ENCODE measurements at places on chromosomes 2 and 18.

DNA sequence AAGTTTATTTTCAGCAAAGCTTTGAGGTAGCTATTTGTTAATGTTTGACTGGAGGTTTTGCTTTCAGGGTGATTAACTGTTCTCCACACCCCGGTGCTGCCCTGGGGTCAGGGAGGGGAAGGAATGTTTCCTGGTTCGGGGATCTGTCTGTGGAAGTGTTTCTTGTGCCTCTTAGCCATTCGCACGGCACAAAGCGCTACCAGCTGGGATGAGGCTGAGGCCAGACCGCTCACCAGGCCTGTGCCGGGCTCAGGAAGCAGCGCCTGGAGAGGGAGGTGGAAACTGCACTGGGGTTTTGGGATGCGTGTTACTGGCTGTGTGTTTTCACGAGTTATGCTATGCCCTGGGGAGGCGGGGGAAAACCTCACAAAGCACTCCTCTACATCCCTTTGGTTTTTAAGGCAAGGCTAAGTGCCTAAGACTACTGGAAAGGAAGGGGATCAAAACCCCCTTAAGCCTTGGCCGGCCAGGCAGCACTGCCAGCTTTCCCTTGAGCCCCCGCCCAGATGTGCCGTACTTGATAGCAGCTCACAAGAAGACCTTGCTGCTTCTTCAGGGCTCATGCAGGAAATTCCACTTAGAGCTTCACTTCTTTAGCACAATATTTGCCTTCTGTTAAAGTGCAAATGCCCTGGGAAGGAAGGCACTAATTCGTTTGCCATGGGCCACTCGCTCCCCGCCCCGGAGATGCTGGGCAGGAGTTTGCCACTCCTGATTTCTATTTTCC is 65.7 kb upstream of the CNGA3 start:
- DNase-seq: no peak

DNA sequence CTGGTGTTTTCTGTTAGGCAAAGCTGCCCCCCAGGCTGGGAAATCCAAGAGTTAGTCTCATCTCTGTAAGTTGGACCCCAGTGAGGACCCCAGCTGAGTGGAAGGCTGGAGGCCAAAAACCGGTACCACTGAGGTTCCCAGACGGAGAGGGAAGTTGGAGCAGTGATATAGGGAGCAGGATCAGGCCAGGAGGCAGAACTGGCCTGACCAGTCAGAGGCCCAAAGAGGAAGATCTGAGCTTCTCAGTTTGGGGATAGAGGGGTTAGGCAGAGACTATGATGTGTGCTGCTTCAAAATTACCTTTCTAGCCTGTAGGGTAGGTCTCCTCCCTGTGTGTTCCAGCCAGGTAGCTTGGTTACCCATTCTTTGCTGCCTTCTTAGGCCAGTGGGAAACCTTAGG is 4.6 kb upstream of the RNF181 start:
- DNase-seq: no peak

GRCh38 chr2:12032975-12033374 is 286.5 kb downstream of the LPIN1 start:
- no peak for DNase-seq

DNA sequence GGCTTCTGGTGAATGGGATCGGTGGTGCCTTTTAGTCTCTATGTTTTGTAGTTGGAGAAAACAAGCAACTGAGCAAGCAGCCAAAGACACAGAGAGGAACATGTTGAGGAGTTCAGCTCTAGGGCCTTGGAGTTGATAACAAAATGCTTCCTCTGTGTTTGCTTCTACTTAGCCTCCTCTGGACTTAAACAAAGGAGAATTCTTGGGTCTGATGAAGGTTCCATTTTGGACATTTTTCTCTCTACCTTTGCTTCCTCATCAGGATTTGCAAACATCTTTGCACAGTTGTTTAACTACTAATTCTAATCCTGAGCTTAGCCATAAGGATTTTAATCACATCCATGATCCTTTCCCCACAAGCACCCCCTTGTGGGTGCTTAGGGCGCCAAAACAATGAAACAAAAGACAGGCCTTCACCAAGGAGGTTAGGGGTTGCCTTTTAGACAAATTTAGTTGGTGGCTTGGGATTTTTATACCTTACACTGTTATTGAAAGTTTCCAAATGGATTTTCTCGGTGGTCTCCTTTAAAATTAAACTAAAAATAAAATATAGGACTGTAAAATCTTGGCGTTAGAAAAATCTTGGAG is 148.5 kb upstream of the SATB2 start:
- no peak for DNase-seq

- no peak for DNase-seq
These were observed 161.0 kb upstream of the ZFP36L2 start for GRCh38 chr2:43387092-43388062.

- no peak for DNase-seq
These were observed 1.5 kb downstream of the CNRIP1 start for GRCh38 chr2:68317971-68318913.

- no peak for DNase-seq
These were observed 73.7 kb downstream of the NCAPH start for GRCh38 chr2:96409081-96409819.
